ENCODE measurements at places on chromosomes 4 and X. TPM values are rescaled to one million over a fixed set of nuclear protein-coding genes. Genes with fewer than 3 reads are reported as not detected.

Gene AMTN
- not detected for polyA plus RNA-seq

Gene MAGEA4
- polyA plus RNA-seq: not detected

Gene RTL3
- polyA plus RNA-seq: not detected

Gene NUP62CL
- polyA plus RNA-seq: 1.2 TPM
